ENCODE measurements at places on chromosomes 2 and 18.

DNA sequence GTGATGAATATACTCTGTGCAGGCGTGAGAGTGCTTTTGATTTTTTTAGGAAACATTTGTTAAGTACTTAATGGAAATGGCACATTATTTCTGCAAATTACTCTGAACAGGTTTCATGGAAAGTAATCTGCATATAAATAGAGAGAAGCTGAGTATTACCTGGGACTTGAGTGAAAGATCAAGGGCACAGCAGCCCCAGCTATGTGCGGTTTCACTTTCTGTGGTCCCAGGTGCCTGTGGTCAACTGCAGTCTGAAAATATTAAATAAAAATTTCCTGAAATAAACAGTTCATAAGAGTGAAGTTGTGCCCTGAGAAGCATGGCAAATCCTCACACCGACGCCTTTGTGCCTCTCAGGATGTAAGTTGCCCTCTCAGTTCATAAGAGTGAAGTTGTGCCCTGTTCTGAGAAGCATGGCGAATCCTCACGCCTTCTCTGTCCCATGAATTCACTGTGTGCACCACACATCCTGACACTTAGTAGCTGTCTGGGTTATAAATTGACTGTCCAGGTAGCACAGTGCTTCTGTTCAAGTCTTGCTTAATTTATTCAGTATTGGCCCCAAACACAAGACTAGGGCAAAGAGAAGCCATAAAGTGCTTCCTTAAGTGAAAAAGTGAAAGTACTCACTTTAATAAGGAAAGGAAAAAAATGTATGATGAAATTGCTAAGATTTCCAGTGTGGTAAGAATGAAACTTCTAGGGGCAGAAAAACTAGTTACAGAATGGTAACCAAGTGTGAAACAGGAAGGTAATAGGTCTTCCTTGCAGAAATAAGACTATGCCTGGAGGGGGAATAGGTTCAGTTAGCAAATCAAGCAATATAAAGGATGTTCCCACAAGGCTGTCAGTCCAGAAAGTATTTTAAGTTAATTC is 4.3 kb upstream of the SNTG2 start:
- no peak for DNase-seq

- no peak for DNase-seq
These were observed 10.6 kb downstream of the EMX1 start for GRCh38 chr2:72927619-72928550.

DNA sequence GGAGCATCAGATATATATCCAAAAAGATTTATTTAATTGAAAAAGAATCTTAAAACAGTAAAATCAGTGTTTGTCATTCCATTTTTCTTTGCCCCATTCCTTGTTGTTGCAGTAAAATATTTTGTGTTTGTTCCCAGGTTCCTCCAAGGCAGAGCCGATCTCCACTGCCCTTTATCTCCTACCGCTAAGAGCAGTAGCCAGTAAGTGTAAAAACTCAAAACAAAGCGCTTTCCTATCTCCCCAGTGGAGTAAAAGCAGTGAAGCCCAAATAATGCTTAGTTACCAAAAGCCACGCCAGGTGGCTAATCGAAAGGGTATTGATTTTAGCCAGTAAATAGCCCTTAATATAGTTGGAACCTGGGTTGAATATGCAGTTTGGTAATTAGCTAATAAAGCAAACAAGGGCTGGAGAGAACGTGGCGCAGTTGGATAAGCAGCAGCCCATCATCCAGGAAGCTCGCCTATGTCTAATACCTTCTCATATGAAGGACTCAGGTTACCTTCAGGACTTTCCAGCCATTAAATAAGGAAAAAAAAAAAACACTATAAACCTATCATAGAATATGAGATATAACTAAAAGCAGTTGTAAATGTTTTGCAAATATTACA is 12.4 kb upstream of the GPD2 start:
- no peak for DNase-seq

GRCh38 chr2:203279288-203279687 is 40.5 kb downstream of the CYP20A1 start:
- no peak for DNase-seq

DNA sequence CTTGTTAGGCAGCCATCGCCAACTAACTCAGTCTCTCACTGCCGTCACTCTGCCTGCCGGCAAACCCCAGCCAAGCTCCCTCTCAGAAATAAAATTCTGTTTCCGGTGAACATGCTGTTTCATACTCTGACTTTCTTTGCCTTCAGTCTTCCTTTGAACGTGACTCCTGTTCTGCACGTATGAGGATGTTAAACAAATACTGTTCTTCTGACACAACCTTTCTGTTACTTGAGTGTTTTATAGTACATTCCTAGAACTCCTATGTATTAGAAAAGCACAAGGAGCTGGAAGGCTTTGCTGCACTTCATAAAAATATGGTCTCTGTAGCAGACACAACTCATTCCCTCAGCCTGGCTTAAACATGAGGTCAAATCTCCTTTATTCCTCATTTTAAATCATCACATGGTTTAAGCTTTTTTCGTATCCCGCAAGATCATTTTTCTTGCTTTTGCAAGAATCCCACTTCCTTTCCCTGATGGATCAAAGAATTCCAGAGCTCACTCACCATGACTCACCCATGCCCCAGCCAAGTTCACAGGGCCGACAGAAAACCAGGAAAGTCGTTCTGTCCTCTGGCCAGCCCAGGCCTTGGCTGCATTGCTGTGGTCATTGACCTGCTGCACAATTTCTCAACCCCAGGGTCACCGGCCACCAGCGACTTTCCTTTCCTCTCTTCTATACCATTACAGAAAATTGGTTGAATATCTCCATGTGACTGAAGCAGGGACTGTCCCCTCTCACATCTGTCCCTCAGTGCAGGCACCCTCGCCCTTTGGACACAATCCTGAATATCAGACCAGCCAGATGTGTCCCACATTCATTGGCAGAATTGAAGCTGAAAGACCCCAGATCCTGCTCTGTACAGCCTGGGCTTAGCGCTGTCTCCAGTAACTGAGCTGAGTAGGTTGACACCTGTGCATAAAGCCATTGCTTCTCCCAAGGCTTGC is 183.1 kb upstream of the ARL4C start:
- DNase-seq = no peak

DNA sequence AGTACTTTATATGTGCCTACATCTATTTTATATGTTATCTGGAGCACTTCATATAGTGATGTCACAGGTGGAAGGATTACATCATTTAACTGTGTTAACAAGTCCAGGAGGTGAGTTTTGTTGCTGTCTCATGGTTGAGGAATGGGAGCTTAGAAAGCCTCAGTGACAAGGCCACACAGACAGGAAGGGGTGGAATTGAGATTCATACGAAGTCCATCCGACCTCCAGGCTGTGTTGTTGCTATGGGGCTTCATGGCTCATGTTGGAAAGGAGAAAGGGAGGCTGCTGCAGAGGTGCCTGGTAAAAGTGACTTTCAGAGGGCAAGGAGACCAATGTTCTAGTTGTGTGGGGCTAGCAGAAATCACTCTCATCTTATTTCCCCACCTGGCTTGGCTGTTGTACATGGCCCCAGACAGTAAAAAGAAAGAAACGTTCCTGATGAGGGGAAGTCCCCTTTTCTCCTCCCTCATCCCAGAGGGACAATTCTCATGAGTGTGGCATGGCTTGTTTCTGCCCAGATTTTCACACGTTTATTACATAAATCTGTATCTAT is 31.0 kb upstream of the GREB1 start:
- no peak for DNase-seq

- no peak for DNase-seq
These were observed 78.9 kb upstream of the SMAD7 start for GRCh38 chr18:49029628-49030027.

- no peak for DNase-seq
These were observed 24.1 kb downstream of the CHST10 start for GRCh38 chr2:100393362-100393761.

GRCh38 chr2:165239230-165239629 is at the start of gene SCN2A:
TSS of gene SCN2A (plus strand) at chr2:165239414. CDS start at chr2:165295824, 56,410 bp downstream.
- no peak for DNase-seq

DNA sequence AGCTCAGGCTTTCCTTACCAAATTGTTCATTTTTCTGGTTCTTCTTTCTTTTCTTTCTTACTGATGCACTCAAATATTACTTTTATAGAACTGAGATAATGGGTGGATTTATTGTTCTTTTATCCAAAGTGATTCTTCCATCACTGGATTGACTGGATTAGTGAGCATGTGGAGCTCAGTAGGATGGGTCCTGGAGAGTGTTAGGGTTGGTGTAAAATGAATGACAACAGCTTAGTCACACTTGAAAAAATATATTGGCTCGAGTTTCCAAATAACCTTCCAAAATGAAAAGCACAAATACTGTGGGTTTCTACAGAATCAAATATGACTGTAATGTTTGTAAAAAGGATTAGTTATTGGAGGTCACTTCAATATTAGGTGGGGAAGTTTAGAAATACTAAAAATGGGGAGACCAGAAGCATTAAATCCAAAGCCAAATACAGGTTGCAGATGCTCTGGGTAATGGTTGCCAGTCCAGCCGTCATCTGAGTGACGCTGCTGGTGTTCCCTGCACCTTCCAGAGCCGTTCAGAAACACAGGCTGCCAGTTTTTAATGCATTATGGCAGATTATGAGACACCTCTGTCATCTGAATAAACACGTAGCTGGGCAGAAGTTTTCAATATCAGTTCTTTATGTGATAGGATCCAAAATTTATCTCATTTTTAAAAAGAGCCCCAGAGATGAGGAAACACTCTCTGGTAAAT is 294.8 kb upstream of the NRP2 start:
- DNase-seq = no peak

All from stimulated activated CD4-positive, alpha-beta T cell treated with anti-CD3 and anti-CD28 coated beads, Interleukin-4, amount 100 ng/mL, for 4 hours (primary cell).